Hepatocyte (in vitro differentiated cells): ENCODE measurements at places on chromosomes 2 and 18.

DNA sequence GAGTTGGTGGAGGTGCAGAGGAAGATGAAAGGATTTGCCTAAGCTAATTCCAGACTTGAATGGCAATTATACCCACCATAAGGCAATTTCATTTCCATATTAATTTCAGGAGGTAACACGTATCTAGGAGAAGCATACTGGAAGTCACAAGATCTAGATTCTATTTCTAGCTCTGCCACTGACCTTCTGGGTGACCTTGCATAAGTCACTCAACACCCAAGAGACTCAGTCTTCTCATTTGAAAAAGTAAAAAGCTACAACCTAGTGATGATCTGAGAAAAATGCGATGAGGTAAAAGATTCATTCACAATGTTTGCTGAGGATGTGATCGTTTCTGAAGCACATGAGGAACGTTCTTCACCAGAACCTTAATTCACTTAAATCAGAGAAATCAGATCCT, 55.9 kb downstream of the GRB14 start:
- no peak for DNase-seq

DNA sequence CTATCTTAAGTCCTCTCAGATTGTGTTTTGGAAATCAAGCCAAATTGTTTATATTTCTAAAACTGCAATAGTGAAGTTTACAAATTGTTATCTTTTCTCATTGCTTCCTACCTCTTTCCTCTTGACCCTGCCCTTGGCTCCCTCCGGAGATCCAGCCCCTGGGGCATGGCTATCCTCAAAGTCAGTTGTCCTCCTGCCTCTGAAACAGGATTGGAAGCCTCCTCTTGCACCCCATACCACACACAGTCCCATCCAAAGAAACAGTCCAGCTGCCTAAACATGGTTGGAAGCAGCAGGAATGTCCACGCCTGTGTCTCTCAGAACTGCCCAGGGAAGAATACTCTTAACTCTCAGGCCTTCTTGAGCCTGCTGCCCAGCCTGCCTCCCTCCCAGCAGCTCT, 30.1 kb upstream of the COL6A3 start:
- no peak for DNase-seq

GRCh38 chr2:7738596-7738995, 821.4 kb downstream of the RNF144A start:
- no peak for DNase-seq

DNA sequence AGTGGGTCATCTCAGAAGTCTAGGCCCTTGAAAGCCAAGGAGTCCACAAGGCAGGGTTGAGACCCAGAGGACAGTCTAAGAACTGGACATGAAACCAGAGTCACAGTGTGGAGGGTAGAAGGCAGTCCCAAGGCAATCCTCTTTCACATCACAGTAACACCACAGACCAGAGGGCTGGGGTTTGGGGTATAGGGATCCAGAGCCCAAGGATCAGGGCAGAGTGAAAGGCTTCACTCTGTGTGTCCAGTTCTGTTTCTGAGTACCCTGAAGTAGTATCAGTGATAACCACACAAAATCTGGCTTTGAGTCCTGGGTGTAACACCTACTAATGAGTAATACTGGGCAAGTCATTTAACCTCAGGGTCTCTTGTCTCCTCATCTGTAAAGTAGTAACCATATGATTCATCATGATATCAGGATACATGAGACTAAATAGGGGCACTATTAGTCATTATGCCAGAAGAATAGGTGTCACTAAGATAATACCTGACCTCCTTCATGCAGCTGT, 91.0 kb downstream of the ICA1L start:
- DNase-seq = no peak

DNA sequence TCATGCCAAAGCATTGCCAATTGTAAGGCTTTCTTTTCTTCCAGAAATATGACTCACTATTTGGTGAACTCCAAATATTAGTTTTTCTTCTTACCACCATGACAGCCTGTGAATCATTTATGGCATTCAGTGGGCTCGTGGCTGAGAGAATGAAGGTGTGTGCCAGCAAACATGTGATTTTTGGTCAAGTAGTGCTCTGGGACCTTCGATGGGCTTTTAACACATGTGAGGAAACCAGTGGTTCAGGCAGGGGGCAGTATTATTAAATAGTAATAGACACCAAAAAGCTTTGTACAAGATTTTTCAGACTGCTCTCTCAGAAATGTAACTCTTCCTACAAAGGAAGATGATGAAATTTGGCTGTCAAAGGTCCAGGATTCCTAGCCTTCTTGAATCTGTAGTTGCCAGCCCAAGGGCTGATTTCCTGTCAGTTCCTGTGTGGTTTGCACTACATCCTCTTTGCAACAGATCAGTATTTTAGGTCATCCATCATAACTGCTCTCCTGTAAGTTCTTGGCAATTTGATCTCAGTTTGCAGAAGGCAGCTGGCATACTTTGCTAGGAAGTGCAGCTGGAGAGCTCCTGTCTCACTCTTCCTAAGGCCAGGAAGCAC, 64.3 kb downstream of the BABAM2 start:
- DNase-seq = peak; percentile 38

- no peak for DNase-seq
Observed at GRCh38 chr2:205982776-205983327, 103.1 kb downstream of the INO80D start.

DNA sequence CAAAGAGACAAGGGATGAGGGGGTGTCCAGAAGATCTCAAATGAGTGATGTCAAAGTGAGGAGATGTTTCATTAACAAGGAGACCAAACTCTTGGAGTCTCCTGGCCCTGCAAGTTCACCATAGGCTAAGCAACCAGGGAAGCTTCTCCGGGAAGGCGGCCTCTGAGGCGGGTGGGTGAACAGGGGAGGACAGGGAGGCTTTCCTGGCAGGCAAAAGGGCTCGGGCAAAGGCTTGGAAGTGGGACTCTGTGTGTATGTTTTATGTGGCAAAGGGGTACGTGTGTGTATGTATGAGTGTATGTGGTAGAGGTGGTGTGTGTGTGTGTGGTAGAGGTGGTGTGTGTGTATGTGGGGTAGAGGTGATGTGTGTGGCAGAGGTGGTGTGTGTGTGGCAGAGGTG, 163.9 kb downstream of the DYSF start:
- DNase-seq = no peak

DNA sequence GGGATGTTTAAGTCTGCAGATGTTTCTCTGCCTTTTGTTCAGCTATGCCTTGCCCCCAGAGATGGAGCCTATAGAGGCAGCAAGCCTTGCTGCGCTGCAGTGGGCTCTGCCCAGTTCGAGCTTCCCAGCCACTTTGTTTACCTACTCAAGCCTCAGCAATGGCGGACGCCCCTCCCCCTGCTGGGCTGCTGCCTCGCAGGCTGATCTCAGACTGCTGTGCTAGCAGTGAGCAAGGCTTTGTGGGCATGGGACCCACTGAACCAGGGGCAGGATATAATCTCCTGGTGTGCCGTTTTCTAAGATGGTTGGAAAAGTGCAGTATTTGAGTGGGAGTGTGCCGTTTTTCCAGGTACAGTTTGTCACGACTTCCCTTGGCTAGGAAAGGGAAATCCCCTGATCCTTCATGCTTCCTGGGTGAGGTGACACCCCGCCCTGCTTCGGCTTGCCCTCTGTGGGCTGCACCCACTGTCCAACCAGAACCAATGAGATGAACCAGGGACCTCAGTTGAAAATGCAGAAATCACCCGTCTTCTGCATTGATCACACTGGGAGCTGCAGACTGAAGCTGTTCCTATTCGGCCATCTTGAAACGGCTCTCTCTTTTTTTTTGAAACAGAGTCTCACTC, 27.6 kb upstream of the ADAM23 start:
- no peak for DNase-seq

DNA sequence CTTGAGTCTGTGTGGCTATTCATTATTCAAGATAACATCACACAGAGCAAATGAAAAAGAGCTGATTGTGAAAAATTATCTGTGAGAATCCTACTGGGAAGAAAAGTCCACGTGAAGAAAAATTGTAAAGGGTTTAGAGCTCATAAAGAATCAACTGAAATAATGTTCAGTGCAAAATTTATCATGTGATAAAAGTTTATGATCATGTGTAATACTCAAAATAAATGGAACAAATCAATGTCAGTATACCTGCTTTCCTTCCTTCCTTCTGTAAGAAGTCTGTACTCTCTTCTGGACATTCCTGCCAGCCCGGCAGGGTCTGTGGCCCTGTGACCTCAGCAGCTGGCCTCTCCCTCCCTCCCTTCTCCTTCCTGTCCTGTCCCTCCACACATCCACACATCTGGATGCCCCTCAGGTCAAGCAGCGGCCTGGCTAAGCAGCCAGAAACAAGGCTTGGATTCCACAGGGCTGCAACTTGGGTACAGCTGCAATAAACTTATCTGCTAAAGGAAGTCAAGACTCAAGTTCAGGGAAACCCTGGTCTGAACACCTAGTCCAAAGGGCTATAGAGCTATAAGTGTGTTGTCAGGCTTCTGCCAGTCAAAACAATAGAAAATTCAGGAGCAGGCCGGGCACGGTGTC, 172.1 kb downstream of the MREG start:
- no peak for DNase-seq
